ENCODE measurements at places on chromosomes 3 and 15.

DNA sequence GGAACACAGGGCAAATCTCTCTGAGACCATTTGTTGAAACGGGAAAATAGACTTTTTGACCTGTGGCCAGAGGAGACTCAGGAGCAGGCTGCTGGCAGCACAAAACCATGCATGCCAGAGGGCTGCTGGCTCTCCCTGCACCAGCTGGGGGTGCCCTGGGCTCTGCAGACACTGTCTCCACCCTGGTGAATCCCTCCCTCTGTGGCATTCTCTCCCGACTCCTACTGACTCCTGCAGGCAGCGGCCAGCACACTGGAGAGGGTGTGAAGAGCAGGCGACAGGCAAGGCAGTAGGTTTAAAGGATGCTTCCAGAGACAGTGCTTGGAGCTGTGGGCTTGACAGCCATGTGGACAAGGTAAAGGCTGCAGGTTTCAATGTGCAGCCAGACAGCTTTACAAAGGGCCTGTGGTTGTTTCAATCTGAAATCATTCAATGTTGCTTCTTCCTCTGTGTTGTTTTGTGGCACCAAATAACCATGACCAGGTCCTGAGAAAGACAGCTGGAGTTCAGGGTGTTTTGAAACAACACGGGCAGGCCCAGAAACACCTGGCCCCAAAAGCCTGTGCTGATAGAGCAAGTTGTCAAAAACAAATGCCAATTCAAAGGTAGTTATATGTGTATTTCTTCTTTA, 431.0 kb upstream of the ATP10A start:
- no peak for DNase-seq

DNA sequence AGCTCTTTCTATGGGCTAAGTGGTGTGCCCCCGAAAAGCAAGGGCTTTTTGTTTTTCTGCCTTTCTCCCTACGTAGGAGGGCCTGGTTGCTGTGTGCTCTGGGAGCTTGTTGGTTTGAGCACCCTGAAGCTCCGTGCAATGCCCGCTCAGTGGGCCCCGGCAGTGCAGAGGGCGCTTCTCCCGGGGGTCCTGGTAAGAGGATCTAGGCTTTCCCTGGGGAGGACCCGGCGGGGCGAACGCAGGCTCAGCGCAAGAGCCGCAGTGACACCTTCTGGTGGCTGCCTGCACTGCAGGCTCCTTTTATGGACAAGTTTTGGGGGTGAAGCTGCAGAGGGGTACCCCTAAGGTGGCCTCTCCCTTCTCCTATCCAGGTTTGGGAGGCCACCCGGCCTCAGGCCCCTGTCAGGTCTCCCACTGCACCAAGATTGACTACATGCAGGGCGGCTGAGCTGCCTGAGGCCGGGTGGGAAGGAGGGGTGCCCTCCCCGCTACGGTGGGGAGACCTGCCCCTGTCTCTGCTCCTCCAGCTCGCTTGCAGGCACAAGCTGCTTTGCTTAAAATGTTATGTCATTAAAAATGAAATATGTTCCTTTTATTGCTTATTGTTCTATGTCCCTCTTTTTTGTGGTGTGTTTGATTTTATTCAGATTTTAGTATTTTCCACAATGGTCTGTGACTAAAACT, 387.9 kb downstream of the GABRG3 start:
- no peak for DNase-seq

DNA sequence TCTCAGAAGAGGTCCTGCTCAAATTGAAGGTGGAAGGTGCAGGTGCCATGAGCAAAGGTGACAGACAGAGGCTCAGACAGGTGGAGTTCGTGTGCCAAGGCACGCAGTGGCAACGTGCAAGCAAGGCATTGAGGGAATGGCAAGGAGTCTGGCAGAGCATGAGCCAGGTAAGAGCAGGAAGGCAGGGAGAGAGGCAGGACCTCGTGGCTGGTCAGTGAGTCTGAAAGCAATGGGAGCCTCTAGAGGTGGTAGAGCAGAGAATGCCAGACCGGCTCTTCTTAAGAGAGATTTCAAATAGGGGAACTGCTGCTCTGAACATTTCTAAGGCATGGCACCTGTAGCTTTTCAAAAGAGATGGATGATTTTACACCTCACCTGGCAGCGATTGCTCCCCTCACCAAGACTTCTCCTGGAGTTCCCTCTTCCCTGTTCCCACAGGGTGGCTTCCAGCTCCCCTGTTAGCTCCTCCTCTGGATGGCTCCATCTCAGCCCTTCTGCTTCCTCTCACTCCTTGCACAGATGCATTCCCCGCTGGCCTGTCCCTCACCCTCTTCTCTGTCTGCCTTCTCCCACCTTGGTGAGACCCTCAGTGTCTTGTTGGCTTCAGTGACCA, 2.7 kb downstream of the MYO5C start:
- DNase-seq = no peak

DNA sequence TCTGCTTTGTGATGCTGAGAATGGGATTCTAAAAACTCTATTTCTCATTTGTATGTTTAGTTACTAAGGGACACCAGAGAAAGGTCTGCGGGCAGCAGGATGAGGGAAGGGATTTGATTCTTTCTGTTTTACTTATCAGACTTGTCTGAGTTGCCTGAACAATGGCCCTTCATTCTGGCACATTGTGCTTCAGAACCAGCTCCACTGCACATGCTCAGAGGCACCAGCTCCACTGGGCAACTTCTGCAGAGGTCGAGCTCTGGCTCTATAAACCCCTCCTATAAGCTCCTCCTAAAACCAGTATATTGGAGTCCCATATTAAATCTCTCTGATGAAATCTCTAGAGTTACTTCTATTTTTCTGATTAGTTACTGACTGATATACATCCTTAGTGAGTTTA, 453.2 kb upstream of the CDIN1 start:
- no peak for DNase-seq
